HT-29 (cell line): ENCODE measurements at places on chromosomes 7 and 10.
A peak's percentile ranks its signal among the peaks of the same experiment; 100 is the strongest.

- DNase-seq: no peak
These were observed 201.4 kb downstream of the ADRA2A start for GRCh38 chr10:111278266-111278665.

- DNase-seq: no peak
These were observed 113.3 kb downstream of the ARHGAP22 start for GRCh38 chr10:48491392-48492139.

GRCh38 chr10:114520453-114520852 is 116.2 kb upstream of the AFAP1L2 start:
- peak; percentile 54 for DNase-seq

DNA sequence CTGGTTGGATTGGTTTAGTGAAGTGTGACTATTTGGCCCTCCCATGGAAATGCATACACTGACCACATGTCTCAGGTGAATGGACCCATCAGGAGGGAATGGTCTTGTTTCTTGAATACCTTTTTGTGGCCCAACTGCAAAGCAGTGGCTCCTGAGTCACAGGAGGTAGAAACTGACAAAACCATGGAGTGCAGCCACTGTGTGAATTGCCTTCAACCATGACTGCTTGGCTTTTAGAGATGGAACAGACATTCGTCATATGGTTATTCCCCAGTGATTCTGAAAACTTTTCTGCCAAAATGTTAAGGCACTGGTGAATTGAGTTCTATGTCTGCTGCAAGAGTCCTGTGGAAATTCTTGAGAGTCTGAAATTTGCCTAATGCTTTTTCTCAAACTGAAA is 64.7 kb downstream of the CDK14 start:
- no peak for DNase-seq

- DNase-seq: no peak
These were observed 34.7 kb downstream of the SVIL start for GRCh38 chr10:29600067-29600466.

GRCh38 chr7:27128034-27128433 is 2.5 kb downstream of the HOXA4 start:
- no peak for DNase-seq

DNA sequence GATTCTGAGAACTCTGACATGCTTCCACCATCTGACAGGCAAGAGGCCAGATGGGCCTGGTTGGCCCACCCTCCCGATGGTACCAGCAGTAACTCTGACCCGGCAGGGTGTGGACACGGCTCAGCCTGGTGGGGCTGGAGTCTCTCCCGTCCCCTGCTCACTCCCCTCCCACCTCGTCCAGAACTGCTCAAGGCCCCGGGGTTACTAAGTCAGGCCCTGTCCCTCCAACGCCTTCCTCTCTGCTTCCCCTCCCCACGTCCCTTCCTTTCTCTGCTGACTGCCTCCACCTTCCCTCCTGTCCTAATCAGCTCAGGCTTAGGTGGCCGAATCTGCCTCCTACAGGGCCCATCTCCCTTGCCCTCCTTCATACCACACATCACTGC is 12.5 kb downstream of the CALML5 start:
- DNase-seq: no peak

GRCh38 chr10:78314651-78315050 is 281.0 kb downstream of the RPS24 start:
- no peak for DNase-seq

DNA sequence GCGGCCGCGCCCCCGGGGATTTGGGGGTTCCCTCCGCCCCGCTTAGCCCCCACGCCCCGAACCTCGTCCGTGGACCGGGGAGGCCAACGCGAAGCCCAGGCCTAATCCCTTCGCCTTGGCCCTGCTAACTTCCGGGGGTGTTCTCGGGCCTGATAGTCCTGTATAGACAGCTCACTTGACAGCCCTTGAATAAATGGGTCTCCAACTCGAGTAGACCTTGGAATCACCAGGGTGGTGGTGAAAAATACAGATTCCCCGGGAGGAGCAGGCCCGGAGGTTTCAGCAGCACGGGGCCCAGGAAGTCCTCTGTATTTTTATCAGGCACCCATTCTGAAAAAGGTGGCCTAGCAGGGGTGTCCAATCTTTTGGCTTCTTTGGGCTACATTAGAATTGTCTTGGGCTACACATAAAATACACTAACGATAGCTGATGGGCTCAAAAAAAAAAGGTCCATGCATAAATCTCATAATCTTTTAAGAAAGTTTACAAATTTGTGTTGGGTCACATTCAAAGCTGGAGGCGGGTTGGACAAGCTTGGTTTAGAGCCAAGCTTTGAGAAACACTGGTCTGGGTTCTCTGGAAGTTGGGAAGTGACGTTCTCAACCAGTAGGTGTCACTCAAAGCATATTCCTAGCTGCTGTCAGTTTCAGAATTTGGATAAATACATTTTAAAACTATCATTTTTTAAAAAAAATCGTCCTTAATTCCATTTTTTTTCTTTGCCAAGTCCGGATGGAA is 221.7 kb downstream of the PHTF2 start:
- DNase-seq: peak; percentile 87
